ENCODE measurements at places on chromosomes 2 and 18.

DNA sequence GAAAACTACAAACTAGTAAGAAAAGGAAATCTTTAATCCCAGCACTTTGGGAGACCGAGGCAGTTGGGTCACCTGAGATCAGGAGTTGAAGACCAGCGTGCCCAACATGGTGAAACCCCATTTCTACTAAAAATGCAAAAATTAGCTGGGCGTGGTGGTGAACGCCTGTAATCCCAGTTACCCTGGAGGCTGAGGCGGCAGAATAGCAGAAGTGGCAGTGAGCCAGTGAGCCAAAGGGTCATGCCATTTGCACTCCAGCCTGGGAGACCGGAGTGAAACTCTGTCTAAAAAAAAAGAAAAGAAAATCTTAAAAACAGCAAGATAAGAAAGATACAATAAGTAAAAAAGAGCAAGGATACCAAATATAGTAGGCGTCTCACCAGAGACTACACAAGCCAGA lies 502.9 kb upstream of the ID2 start:
- no peak for DNase-seq

DNA sequence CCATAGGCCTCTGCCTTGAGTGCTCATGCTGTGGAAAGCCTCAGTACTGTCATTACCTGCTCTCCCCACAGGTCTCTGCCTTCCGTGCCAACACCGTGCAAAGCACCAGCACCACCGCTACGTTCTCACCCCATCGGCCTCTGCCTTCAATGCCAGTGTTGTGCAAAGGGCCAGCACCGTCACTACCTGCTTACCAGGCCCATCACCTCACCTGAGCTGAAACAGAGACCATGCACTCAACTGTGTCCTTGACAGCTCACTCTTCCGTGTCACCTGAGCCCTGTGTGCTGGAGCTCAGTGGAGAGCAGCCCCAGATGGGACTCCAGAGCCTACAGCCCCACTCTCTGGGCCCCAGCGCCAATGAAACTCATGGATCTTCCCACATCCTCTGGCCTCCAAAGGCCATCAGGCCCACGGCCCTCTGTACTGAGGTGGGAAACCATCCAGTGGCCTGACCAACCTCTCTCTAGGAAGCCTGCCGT lies 62.7 kb downstream of the ZNF516 start:
- no peak for DNase-seq

GRCh38 chr2:97798416-97798815 lies 85.0 kb downstream of the ZAP70 start:
- DNase-seq: no peak

DNA sequence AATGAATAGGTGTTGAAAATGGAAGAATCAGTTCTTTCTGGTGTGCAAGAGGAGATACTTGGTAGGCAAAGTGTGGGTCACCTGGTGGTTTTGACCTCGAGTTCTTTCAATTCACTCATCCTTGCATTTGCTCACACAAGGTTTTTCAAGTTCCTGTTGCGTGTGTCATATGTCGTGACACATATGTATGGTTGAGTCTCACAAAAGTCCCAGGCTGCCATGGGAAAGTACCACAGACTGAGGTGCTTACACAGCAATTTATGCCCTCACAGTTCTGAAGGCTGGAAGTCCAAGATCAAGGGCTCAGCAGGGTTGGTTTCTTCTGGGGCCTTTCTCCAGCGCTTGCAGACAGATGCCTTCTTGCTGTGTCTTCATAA lies 64.4 kb downstream of the NCK2 start:
- no peak for DNase-seq

DNA sequence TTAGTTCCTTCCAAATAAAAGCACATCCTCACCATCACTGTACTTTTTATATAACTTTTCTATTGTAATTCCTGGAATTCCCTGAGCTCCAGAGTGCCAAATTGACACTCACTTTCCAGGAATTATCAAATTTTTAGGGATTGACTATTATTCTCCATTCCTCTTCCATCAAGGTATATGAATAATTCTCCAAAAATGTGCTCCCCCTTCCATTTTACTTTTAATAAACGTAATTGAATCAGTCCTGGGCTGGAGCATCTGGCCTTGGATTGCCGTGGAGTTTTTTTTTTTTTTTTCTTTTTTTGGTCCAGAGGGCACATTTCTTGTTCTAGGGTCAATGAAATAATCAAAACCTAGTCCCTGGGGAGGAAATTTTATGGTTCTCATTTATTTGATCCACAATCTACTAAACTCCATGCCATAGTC lies 304.3 kb downstream of the CDCA7 start:
- no peak for DNase-seq

- no peak for DNase-seq
These were observed 38.8 kb downstream of the PPP4R1 start for GRCh38 chr18:9575558-9575957.

DNA sequence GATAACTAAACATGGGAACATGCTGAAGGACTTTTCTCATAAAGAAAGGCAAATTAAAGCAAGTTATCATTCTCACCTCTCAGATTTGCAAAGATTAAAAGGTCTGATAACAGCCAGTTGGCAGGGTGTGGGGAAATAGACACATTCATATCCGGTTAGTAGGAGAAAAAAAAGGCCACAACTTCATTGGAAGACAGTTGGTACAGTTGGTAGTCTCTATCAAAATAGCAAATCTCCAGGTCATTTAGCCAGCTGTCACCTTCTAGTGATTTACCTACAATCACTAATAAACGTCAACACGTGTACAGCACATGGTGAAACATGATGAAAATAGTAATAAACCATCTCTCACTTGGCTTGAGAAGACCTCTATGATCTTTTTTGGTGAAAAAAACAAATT lies 16.6 kb downstream of the INPP5D start:
- no peak for DNase-seq

GRCh38 chr2:86751778-86752177 lies 31.7 kb downstream of the RMND5A start:
- DNase-seq: no peak

- DNase-seq: no peak
These were observed 81.7 kb downstream of the COL4A4 start for GRCh38 chr2:227082286-227082685.

All from stimulated activated CD8-positive, alpha-beta memory T cell treated with anti-CD3 and anti-CD28 coated beads, Interleukin-4, amount 100 ng/mL, for 24 hours (primary cell).